ENCODE measurements at places on chromosomes 5 and 9.
A peak's percentile ranks its signal among the peaks of the same experiment; 100 is the strongest.

- DNase-seq: peak; percentile 63
These were observed 16.0 kb upstream of the PUM3 start for GRCh38 chr9:2859776-2860379.

DNA sequence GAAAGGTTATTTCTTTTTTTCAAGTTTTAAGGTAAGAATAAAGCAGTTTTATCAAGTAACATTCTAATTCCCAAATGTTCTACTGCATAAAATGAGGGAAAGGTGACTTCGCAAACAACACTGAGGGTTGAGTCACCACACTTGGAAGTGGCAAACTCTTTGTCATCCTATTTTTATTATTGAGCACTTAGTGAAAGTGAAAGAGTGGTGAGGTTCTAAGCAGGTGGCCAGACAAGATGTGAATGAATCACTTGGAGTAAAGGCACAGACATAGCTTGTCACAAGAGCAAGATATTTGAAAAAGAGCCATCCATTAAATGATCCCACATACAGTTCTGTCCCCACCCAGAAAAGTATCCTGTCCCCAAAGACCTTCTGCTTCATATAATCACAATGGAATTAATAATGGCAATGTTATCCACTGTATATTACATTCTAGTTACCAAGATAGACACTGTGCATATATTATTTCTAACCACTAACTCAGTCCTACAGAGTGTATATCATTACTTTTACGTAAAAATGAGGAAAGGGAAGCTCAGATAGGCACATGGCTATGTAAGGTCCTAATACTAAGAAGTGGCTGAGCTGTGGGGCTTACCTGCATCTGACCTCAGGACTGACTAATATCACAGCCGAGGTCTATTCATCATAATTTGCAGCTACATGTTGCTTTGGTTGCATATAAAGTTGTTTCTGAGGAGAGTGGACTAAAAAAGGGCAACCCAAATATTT is 730.4 kb upstream of the MEF2C start:
- DNase-seq: no peak

DNA sequence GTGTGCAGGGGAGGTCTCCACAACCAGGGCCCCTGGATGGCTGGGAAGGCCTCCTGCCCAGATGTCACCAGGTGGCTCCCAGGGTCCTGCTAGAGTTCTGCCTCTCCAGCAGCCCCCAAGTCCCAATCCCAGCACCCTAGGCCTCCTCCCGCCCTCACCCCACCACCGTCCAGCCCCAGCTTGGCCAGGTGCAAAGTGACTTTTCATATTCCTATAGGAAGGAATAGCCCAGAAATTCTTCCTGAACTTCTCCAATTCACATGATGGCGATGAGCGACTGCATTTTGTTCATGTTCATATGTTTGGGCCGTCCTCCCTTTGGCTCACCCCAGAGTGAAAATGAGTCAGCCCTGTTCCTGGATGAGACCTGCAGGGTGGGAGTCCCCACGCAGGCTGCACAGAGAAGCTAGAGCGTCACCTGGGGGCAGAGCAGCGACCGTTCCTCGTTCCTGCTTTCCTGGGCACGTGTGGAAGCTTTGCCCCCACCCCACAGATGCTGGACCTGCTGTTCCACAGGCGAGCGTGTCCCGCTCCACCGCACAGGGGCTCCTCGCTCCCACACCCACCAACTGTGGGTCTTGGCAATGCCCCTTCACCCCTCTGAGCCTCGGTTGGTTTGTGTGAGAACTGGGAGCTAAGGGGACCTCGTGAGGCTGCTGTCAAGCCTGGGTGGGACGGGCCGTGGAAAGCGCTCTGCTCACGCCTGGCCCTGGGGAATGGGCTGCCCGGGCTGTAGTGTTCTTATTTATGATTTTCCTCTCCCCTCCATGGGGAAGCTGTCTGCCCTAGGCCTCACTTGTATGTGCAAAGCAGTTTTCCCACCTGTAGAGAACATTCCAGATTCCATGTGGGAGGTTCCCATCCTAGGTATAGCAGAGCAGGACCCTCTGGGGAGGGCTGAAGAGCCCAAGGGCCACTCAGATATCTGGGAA is 6.9 kb downstream of the MRPS2 start:
- DNase-seq: no peak

DNA sequence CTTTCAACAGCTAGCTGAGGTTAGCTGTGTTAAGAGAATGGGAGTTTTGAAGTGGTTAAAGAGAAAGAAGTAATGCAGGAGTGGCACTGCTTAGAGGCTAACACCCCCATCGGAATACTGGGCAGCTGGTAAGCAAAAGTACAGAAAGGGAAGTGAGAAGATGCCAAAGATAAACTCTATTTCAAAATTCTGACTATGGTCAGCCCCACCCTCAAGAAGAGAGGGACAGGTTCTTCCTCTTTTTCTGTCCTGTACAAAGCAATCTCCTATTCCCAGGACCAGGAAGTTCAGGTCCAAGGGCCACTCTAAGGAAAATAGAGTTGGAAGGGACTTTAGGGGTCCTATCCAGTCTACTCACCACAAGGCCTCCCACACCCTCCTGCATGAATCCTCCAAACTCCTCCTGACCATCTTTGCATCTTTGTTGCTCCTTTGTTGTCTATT is 45.9 kb upstream of the JAK2 start:
- DNase-seq: no peak

DNA sequence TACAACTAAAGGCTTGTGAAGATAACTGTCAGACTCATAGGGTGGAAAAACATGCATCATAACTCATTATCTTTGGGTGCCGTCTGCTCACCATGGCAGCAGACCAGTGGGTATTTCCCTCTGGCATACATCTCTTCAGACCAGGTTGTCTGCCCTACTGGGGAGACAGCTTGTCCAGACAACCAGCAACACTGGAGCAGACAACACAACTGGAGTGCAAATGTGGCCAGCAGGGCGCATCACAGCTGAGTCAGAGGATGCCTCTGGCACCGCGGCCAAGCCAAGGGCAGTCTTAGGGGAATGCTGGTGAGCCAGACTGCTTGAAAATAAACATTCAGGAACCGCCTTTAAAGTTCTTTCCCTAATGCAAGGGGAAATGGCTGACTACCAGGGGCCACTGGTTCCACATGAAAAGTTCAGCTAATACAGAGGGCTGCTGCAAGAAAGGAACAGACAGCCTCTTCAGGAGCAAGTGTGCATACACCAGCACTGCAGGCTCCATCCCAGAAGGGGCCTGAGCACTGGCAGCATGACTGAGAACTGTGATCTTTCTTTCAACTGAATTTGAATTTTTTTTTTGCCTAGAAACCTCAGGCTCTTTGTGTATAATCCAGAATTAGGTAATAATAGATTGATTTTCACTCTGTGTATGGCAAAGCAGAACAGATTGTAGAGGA is 77.3 kb downstream of the MAMDC2 start:
- peak; percentile 97 for DNase-seq

DNA sequence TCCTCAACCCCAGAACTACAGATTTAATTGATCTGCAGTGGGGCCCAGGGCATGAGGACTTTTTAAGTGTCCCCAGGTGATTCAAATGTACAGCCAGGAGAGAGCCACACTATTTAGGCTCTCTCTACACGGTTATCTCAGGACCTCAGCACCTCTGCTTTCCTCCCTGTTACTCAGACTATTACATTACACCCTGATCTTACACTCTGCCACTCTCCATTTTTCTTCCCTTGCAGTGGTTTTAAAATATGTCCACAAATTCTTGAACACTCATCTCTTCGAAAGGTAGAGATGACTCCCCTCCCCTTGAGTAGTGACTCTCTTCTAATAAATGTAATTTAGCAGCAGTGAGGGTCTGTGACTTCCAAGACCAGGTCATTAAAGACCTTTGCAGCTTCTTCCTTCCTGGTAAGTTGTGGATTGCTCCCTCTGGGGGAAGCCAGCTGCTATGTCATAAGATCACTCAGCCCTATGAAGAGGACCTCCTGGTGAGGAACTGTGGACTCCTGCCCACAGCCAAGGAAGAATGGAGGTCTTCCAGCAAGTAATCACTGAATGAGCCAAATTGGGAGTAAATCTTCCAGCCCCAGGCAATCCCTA is 87.5 kb upstream of the SSBP2 start:
- peak; percentile 59 for DNase-seq

DNA sequence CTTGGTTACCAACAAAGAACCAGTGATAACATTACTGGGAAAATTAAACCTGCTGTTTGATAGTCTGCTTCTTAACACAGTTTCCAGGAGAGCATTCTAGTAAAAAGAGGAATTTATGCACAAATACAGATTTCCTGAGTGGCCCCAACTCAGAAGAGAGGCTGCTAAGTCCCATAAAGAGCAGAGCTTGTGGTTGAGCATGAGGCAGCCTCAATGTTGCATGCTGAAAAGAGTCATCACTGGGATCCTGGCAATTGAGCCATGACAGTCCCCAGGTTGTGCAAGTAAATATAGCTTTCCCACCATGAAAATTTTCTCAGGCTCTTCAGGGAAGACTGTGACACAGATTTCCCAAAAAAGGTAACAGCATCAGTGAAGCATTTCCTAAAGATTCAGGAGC is 47.5 kb upstream of the ADRB2 start:
- DNase-seq: no peak

- no peak for DNase-seq
These were observed 73.7 kb downstream of the GTF3C4 start for GRCh38 chr9:132743931-132744479.

- DNase-seq: peak; percentile 63
These were observed 52.6 kb downstream of the TENT4A start for GRCh38 chr5:6765612-6766525.

DNA sequence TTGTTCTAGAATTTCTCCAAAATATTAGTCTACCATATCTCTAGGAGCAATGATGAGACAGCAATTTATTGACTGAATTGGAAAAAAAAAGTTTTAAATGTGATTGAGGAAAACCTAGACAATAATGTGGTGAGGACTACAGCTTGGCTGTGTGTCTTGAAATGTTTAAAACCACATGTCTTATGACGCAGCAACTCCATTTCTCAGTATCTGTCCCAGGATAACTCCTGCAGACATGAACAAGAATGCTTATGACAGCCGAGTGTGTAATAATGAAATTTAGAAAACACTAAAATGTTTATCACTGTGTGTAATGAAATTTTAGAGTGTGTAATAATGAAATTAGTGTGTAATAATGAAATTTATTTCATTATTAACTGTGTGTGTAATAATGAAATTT is 254.1 kb upstream of the DAPK1 start:
- DNase-seq: no peak

DNA sequence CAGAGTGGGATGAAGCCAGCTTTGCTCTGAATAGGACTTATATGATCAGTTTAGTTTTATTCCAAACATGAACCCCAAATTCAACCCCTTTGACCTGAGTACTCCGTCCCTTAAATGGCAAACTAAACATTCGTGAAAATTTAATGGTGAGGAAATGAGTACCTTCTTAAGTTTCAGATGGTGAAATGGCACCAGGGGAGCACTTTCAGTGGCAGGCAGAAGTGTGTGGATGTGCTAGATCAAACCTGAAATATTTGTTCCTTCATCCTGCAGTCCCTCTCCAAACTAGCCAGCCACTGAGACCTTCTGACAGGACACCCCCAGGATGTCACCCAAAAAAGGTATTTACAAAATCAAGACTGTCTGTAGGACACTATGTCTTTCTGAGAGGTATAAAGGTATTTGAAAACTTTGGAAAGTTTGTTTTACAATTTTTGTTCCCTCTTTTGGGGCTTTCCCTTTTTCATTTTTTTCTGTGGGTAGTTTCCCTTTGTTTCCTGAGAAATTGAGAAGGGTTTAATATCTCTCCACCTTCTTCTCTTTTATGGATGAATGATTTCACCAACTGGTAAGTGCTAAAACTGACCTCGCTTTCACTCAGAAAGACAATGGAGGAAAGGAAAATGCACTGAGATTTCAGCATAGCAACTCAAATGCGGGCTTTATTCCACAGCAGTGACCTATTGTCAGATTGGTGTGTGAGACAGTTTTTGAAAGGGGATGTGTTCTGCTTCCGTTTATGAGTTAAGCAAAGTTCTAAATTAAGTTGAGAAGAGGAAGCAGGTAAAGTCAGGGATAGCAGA is 127.1 kb downstream of the TMC1 start:
- DNase-seq: no peak

GRCh38 chr9:20144197-20144596 is 355.4 kb upstream of the SLC24A2 start:
- no peak for DNase-seq

DNA sequence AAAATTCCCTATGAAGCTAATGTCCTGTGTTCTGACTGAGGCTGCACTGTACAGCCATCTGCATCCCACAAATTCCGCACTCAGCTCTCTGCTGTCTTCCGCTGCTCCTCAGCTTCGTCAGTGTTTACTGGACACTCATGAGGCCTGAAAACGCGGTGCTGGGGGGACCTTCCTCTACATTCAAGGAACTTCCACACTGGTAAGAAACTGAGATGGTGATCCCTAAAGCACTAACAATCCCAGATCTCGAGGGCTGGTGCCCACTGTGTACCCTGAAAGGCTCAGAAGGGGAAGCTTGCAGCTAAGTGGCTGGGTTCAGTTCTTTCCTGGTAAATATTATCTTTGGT is 117.9 kb downstream of the NRG2 start:
- DNase-seq: no peak

Data from fibroblast of skin of back (primary cell).